Left forelimb (tissue), 1 donor: ENCODE measurements at places on chromosomes 5 and 9.

- no peak for DNase-seq
Measured at GRCh38 chr5:75023368-75024159, 28.8 kb downstream of the GCNT4 start.

DNA sequence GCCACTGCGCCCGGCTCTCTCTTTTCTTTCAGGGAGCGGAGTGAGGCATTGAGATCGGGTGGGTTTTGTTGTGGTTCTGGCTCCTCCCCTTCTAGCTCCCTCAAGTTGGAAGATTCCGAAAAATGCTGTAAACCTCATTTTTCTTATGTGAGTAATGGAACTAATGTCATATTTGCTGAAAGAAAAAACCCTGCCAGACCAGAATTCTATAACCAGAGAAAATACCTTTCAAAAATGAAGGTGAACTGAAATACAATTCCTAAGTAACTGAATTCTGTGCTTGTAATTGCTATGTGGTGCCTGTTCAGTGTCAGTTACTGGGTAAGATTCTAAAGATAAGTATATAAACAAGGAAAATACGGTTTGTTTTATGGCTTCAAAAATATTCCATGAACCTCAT, 30.9 kb upstream of the CDK20 start:
- DNase-seq, result no peak

DNA sequence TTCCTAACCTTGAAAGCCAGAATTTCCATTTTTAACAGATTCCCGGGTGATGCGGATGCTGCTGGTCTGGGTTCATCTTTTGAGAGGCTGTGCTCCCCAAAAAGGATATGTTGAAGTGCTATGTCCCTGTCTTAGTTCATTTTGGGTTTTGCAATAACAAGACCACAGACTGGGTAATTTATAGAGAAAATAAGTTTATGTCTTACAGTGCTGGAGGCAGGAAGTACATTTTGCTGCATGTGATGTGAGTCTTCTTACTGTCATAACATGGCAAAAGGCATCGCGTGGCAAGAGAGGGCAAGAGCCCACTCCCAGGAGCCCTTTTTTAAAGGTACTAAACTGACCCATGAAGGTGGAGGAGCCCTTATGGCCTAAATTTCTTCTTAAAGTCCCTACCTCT, 114.1 kb downstream of the DAPK1 start:
- DNase-seq, result peak; percentile 11

DNA sequence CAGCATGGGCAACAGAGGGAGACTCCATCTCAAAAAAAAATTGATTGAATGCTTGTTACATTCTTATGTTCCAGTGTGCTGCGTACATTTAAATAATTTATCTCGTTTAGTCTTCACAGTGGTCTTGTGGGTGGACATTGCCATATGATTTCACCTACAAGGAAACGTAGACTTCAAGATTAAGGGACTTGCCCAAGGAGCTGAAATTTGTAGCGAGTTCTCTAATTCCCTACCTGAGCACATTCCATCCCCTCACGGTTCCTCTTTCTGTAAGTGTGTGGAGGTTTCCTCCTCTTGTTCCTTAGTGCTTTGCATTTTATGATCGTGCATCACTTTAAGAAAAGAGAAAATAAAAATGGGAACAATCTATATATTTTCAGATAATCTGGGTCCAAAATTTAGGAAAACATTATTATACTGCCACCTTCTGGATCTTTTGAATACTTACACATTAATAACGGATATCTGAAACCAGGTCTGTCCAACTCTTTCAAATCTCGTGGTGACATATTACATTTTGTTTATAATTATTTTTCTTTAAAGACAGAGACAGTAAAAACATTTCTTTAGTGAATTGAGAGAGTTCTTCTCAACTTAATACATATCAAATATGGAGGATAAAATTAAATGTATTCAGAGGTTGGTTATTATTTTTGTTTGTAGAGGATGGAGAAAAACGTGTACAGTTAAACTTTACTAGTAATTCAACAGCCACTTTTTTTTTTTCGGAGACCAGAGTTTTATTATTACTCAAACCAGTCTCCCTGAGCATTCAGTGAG, 29.9 kb upstream of the C7 start:
- no peak for DNase-seq

- DNase-seq, result no peak
Measured at GRCh38 chr5:72511366-72511765, 4.2 kb upstream of the ZNF366 start.

GRCh38 chr9:105554042-105554441, 3.9 kb upstream of the FKTN start:
- no peak for DNase-seq

DNA sequence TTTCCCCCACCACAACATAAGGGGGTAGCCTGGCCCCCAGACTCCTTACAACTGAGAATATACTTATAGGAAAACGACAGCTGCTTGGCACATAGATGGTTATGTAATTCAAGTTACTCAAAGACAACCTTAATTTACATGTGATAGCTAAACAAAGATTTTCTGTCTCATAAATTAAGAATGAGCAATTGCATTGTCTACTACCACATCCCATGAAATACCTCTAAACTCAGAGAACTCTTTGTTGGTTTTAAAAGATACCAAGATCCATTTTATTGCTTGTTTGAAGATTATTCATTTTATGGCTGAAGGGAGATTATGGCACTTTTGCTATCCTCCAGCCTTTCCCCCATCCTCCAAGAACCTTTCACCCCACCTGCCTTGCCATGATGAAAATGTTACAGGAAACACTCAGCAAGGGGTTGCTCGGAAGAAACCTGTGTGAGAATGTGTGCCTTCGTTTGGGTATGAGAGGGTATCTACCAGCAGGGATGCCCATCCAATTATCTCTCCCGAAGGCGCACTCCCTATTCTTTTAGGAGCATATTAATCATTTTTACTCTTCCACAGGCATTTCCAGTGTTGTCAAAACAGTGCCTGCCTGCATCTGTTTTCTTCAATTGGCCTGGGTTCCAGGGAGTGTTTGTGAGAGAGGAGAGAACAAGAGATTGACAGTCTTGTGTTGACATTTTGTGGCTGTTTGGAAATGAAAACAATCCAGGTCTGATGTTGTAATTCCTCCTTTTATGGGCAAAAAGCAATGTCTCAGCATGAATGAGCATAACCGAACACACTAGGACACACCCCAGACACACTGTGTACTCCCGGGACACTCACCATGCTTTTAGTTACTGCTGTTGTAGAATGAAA, 208.0 kb upstream of the ANKRD55 start:
- DNase-seq, result no peak

GRCh38 chr9:107489144-107489673, 360 bp downstream of the KLF4 start:
- no peak for DNase-seq

- DNase-seq, result no peak
Measured at GRCh38 chr5:71969460-71969859, 137.8 kb upstream of the MAP1B start.

- no peak for DNase-seq
Measured at GRCh38 chr9:131807144-131807983, 67.5 kb upstream of the RAPGEF1 start.

- no peak for DNase-seq
Measured at GRCh38 chr9:86752733-86753132, 194.6 kb downstream of the GAS1 start.

GRCh38 chr9:108239696-108240321, 616.0 kb downstream of the ACTL7B start:
- DNase-seq, result no peak

GRCh38 chr9:104009826-104010225, 84.3 kb upstream of the SMC2 start:
- no peak for DNase-seq

DNA sequence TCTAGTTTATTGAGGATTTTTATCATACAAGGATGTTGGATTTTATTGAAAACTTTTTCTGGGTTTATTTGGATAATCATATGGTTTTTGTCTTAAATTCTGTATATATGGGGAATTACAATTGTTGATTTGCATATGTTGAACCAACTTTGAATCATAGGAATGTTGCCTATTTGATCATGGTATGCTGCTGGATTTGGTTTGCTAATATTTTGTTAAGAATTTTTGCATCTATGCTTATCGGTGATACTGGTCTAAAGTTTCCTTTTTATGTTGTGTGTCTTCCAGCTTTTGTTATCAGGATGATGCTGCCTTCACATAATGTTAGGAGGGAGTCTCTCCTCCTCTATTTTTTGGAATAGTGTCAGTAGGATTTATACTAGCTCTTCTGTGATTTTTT, 745.0 kb downstream of the PRELID2 start:
- no peak for DNase-seq

DNA sequence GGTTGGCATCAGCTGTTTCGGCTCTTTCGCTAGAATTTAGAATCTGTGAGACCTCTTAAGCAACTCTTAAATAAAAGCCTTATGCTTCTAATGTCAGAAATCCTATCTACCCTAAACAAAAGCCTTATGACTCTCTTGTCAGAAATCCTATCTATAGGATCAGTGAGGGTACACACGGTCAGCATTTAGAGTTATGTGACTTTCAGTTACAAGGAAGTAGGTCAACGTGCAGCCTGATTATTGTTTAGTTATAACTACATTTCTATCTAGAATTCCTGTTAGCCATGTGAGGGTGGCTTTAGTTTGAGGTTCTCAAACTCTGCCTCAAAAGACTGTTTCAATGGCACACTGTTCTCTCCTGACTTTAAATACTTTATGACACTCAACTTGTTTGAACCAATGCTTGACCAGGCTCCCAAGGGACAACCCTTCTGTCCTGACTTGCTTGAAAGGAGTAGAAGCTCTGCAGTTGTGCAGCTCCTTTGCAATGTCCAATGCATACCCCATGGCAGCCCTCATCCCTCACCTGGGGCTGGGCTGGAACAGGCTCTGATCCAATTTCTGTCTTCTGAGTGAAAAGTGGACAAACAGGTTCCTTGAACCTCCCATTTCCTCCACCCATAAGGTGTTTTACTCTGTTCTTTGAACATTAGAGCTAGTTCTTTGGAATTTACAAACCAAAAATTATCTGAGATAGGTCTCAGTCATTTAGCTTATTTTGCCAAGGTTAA, 251.6 kb upstream of the PIK3R1 start:
- DNase-seq, result no peak

- DNase-seq, result no peak
Measured at GRCh38 chr5:137498301-137498735, 808 bp downstream of the SPOCK1 start.

DNA sequence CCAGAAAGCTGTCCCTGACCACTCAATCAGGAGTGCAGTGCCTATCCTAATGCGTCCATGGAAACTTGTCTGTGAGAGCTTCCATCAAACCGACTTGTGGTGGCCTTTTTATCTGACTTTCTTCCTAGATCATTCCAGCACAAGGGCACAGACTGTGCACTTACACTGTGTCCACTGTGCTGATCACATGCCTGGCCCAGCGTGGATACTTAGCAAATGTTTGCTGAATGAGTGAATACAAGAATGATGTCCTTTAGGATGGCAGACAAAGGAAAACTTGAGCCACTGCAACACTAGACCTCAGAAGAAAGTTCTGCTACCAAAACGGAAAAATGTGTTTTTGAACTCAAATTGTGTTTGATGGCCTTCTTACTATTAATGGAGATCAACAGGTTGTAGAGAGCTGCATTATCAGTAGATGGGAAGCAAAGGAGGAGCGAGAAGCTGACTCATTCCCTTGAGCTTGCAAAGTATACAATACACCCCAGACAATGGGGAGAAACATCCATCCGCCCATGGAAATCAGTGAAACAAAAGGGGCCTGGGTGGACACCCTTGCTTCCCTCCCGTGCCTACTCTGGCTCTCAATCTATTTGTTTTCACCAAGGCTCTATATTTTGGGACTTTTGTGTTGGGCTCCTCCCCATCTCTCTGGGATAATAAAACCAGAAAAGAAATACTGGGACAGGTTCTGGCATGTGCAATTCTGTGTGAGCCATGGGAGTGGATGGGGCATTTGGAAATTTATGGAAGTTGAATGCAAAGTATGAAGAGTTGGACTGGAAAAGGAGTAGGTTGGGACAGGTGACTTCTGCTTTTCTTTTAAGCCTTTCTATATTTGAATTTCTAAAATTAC, 76.2 kb upstream of the ZFAND5 start:
- no peak for DNase-seq

- no peak for DNase-seq
Measured at GRCh38 chr5:129361441-129362025, 98.6 kb upstream of the ADAMTS19 start.

- no peak for DNase-seq
Measured at GRCh38 chr9:74771262-74771585, 116.5 kb downstream of the TRPM6 start.

GRCh38 chr9:94056442-94056974, 27.8 kb upstream of the PTPDC1 start:
- DNase-seq, result no peak

GRCh38 chr5:122187426-122187825, 58.1 kb downstream of the ZNF474 start:
- no peak for DNase-seq

DNA sequence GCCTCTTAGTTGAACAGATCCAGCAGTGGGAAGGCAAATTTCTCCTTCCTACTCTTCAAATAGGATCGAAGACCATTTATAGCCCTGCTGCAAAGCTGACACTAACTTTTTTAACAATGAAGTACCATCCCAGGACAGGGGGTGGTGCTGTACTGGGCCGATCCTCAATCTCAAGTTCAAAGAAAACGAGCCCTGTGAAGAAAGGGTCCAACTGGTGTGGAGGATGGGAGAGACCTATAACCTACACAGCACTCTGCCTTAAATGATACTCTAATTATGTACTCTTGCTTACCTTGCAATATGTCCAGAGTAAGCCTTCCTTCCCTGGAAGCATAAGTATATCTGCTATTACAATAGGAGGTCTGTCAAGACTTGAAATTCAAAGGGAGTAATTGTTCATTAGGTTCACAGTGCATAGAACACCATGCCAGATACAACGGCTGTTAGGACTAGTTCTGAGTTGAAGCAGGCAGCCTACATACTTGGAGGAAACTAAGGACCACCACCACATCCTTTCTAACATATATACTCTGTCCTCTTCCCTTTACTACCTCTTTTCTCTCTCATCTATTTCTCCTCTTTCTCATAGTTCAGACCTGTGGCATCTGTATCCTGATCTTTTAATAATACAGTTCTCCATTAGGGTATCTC, 6.2 kb downstream of the ETF1 start:
- no peak for DNase-seq

DNA sequence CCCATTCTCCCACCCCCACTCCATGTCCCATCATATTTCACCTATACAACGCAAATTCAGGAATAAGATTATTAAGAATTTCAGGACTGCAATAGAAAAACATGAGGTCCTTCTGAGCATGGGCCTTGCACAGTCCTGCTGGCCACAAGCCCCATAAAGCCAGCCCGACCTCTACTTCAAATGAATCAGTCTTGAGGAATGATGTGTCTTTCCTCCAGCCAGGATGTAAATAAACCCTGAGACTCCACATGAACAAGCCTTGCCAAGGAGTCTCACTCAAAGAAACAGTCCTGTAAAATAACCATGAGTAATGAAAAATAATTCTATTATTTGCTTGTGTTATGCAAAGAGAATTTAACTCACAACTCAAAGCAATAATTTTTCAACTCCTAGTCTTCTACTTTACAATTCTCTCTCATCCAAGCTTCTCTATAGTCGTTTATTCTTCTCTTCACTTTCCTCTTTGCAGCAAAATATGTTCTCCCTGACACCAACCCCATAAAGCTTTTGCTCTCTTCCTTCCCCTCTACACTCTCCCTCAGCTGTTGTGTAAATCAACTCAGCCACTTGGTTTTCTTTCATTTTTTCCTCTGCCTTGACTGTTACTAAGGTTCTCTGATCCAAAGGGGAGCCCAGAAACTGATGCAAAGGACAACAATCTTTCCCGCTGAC, 140.1 kb upstream of the MOCS2 start:
- no peak for DNase-seq

GRCh38 chr9:93089024-93089423, 7.0 kb upstream of the CARD19 start:
- DNase-seq, result no peak

- no peak for DNase-seq
Measured at GRCh38 chr5:171365351-171365750, 22.3 kb upstream of the NPM1 start.

- no peak for DNase-seq
Measured at GRCh38 chr9:90979639-90980038, 178.0 kb downstream of the SYK start.
